ENCODE measurements at places on chromosomes 1 and 21.

DNA sequence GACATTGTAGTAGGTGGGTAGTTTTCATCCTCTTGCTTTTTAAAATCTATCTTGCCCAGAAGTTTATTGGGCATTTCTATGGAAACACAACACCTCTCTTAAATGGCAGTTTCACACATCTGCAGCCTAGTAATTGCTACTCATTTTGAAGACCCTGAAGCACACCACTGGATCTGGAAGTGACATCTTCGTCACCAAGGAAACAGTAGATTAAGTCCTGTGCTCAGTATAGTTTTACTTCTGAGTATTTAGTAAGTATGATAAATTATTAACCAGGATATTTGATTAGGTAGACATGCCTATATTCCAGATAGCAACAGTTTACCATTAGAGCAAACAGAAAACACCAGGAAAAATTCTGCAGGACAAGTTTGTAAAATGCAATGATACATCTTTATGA is 48.7 kb downstream of the UCK2 start:
- DNase-seq = no peak

GRCh38 chr1:18580691-18581419 is 49.8 kb upstream of the PAX7 start:
- DNase-seq = no peak

GRCh38 chr1:106883208-106883607 is 173.3 kb upstream of the PRMT6 start:
- no peak for DNase-seq

GRCh38 chr1:163720294-163720693 is 398.5 kb downstream of the NUF2 start:
- DNase-seq = no peak

GRCh38 chr1:24186993-24187790 is at the start of gene IFNLR1:
TSS of gene IFNLR1 (minus strand) at chr1:24187289. CDS start at chr1:24187248, 41 bp downstream.
- DNase-seq = no peak

- DNase-seq = no peak
Measured at GRCh38 chr21:43812957-43813655, 23.7 kb downstream of the RRP1 start.

DNA sequence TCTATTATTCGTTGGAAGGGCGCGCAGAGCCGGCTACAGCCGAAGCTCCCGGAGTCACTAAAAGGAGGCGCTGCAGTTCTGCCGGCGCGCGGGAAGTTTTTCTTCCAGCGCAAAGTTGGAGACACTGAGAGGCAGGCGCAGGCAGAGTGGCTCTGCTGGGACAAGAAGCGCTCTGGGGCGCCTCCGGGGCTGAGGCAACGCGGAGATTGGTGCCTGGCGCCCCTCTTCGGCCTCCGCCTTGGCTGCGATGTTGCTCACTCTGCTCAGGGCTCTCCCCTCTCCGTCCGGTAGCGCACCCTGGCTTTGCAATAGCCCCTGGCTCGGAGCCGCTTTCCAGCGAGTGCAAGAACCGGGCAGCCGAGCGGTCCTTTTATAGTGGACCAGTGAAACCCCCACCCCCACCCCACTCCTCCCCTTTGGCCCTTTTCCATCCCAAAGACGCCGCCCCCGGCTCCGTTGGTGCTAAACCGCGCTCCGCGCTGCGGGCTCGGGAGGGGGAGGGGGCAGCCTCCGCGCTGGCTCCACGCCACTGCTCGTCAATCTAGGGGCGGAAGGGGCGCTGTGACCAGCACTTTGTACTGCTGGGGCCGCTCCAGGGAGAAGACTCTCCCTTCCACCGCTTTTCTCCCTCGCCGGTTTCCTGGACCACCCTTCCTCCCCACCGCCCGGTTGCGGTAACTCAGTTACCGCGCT is at the start of gene ADAMTS1:
Gene ADAMTS1, minus strand, starts transcription at position 344 of the 693 bp plus-strand sequence. CDS start 455 bp downstream, outside the sequence.
- DNase-seq = no peak

DNA sequence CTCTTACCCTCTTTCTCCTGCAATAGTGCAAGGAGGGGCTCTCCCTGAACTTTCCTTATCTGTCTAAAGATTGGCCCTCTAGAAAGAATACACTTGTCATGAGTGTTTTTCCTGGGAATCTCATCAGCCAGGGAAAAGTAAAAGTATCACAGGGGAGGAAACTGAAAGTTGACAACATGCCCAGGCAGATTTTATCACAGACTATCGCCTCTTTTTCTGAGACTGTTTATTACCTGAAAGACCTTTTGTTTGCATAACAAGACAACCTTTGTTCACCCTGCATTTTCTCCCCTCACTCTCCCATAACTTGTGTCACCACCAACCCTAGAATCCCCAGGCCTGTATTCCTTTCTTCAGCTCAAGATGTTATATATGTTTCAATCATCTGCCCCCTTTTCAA is 794.7 kb upstream of the ADAMTS5 start:
- DNase-seq = no peak

GRCh38 chr21:14451546-14451945 is 68.6 kb upstream of the HSPA13 start:
- DNase-seq = no peak

GRCh38 chr1:239260842-239261241 is 125.5 kb upstream of the CHRM3 start:
- DNase-seq = no peak
